ENCODE measurements at places on chromosomes 12 and 14.

- no peak for DNase-seq
Measured at GRCh38 chr12:67148265-67148664, 120.9 kb upstream of the CAND1 start.

- DNase-seq = no peak
Measured at GRCh38 chr12:82448911-82449578, 90.7 kb downstream of the METTL25 start.

- peak; percentile 76 for DNase-seq
Measured at GRCh38 chr14:60317609-60318008, 68.6 kb downstream of the PPM1A start.

- no peak for DNase-seq
Measured at GRCh38 chr12:91924827-91925226, 220.8 kb downstream of the BTG1 start.

- peak; percentile 4 for DNase-seq
Measured at GRCh38 chr14:91911474-91912032, 35.9 kb downstream of the FBLN5 start.

GRCh38 chr14:102802834-102803523 lies 25.7 kb downstream of the TRAF3 start:
- no peak for DNase-seq

GRCh38 chr12:116955382-116956021 lies 44.8 kb downstream of the FBXW8 start:
- DNase-seq = no peak

DNA sequence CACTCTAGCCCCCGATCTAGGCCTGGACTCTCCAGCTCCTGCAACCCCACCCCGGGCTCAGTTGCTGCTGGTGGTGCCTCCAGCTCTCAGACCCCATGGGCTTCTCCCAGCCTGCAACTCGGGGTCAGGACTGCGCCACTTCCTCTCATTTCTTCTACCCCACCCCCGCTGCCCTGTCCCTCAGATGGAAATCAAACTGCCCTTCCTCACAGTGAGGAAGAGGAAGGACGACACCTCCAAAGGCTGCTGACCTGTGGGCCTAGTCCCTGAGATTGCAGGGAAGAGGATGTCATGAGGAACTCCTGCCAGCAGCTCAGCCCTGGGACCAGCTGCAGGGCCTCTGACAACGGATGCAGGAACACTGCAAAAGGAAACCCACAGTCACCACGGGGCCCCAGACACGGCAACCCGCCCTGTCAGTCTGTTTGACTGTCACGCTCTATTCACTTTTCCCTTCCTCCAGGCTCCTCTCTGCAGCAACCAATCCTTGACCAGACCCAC lies 29.3 kb upstream of the PNMA1 start:
- DNase-seq = no peak

DNA sequence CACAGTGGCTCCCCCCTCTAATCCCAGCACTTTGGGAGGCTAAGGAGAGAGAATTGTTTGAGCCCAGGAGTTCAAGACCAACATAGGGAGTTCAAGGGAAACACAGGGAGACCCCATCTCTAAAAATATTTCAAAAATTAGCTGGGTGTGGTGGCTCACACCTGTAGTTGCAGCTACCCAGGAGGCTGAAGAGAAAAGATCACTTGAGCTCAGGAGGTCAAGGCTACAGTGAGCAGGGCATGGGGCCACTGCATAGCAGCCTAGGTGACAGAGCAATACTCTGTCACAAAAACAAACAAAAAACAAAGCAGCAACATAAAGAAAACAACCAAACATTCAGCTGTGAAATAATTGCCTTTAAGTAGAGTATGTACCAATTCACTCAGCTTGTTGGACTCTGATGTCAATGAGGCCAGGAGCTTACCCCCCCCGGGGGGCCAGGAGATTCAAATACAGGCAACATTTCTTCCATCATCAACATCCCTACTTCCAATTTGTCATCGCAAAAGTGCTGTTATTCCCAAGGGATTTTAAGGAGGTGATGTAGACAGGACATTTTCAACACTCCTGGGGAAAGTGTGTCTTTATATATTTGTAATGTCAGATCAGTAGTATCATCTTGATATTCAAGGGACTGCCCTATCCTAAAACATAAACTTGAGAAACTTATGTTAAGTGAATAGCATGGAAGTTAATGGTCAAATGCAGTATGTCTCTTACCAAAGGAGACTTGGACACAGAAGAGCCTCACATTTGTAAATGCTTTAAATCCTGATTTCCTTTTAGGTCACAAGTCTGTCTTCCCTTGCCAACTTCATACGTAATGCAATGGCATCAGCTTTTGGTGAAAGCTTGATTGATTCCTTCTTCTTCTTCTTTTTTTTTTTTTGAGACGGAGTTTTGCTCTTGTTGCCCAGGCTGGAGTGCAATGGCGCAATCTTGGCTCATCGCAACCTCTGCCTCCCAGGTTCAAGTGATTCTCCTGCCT lies 40.6 kb upstream of the AEBP2 start:
- DNase-seq = no peak

- DNase-seq = no peak
Measured at GRCh38 chr12:108671110-108671509, 37.4 kb upstream of the SELPLG start.

- no peak for DNase-seq
Measured at GRCh38 chr12:67765776-67766766, 117.5 kb downstream of the DYRK2 start.

- DNase-seq = no peak
Measured at GRCh38 chr14:106883218-106883692, 1356.9 kb downstream of the TMEM121 start.

DNA sequence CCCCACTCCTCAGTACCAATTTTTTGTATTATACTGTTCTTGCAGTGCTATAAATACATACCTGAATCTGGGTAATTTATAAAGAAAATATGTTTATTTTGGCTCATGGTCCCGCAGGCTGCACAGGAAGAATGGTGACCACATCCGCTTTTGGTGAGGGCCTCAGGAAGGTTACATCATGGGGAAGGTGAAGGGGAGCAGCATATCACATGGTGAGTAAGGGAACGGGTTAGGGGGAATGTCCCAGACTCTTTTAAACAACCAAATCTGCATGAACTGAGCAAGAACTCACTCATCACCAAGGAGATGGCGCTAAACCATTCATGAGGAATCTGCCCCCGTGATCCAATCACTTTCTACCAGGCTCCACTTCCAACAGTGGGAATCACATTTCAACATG lies 40.0 kb downstream of the OSBPL8 start:
- no peak for DNase-seq

- no peak for DNase-seq
Measured at GRCh38 chr14:46290706-46291105, 360.9 kb downstream of the RPL10L start.

GRCh38 chr14:91228112-91229004 lies 16.1 kb downstream of the GPR68 start:
- DNase-seq = no peak

- no peak for DNase-seq
Measured at GRCh38 chr12:51868821-51869495, 18.9 kb upstream of the ANKRD33 start.

DNA sequence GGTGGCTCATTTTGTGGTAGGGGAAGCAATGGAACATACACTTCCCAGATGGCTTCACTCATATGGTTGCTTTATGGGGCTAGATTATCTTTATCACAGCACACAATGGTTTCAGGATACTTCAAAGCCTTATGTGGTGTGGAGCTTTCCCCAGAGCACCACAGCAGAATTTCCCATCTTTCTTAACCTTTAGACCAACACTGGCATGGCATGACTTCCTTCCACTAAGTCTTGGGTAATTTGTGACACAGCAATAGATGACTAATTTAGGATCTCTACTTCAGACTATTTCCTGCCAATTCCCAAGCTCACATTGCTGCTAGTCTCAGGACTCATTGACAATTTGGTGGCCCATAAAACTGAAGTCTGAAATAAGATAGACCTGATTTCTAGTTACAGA lies 36.9 kb upstream of the DCN start:
- no peak for DNase-seq

DNA sequence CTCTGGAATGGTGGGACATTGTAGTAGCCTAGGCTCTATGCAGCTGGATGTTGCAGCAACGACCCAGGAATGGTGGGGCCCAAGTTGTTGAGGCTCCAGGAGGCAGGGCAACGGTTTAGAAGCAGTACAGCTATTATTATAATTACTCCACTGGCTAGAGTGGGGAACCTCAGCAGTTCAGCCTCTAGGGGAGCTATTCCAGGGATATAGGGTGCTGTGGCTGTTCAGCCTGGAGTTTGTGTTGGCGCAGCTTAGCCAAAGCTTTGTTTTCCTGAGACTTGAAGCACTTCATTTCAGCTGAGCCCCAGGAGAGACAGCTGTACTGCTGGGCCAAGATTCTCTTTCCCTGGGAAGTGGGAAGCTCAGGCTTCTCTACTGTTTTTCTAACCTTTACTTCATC lies 1023.0 kb upstream of the ATXN7L3B start:
- no peak for DNase-seq

DNA sequence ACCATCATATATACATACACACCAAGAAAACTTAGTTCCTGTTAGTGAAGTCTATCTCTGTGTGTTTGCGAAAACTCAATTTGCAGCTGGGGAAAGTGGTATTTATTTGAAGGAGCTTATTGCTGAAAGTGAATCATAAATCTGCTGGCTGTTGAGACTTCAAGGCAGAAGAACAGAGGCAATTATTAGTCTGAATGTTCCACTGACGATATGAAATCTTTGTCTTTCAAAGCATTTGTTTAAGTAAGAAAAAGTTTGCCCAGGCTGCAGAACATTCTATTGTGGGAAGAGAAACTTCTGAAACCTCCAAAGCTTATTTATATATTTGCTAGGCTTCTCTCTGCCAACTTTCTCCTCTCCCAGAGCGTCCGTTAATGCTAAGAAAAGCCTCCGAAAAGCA lies 255.7 kb upstream of the TMPO start:
- no peak for DNase-seq

GRCh38 chr12:109930028-109930800 lies 30.1 kb downstream of the TCHP start:
- DNase-seq = no peak

DNA sequence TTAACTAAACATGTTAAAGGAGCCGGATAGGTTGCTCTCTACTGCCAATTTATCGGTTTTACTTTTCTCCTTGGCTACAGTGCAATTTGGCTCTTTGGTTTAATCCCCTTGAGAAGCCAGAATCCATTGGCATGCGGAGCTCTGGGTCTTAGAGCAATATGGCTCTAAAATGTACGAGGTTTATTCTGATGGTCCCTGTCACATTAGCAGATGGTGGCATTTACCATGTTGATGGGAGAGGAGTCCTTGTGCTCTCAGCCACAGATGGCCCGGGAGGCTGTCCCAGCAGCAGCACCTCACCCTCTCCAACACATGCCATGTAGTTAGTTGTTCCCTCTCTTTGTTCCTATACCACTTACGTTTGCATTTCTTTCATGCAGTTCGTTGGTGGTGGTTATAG lies 179.7 kb downstream of the RGS6 start:
- no peak for DNase-seq

DNA sequence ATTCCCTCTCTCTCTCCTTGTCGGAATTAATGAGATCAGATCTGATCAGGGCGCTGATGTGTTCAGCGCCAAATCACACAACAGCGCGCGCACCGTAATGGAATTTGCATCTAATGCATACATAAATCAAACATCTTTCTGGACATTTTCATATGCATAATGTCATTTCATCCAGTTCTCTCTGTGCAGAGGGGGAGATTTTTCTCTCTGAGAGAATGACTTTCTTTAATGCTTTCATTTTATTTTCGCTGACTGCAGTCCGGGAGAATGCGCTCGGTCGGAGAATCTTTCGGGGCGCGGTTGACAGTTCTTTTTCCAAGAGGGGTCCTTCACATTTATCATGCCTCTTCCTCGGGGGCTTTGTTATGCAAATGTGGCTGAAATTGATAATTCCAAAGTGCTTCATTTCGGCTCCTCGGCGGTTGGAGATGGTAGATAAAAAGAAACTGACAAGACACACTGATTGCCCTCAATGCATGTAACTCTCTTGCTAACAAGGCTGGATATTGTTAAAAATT lies 615.9 kb downstream of the VRK1 start:
- no peak for DNase-seq

- no peak for DNase-seq
Measured at GRCh38 chr12:88299567-88300101, 157.5 kb downstream of the TMTC3 start.

GRCh38 chr12:32302218-32303173 lies 96.9 kb upstream of the FGD4 start:
- DNase-seq = no peak

All from NCI-H2107 (cell line).